Ureter (tissue), 1 donor: ENCODE measurements at places on chromosomes 2 and 18.

- DNase-seq, result no peak
Observed at GRCh38 chr2:178542161-178542560, 61.9 kb downstream of the PLEKHA3 start.

GRCh38 chr2:215577356-215577755, 141.5 kb upstream of the FN1 start:
- no peak for DNase-seq

- DNase-seq, result no peak
Observed at GRCh38 chr2:232629129-232629475, 4.3 kb upstream of the EFHD1 start.

- no peak for DNase-seq
Observed at GRCh38 chr2:178924817-178925216, 117.6 kb upstream of the TTN start.

GRCh38 chr2:66169076-66169475, 265.8 kb upstream of the MEIS1 start:
- DNase-seq, result no peak
